ENCODE measurements at places on chromosomes 4 and X. TPM values are rescaled to one million over a fixed set of nuclear protein-coding genes. Genes with fewer than 3 reads are reported as not detected.

The ZNF674 gene
- 7.6 TPM for total RNA-seq

The MAGEA12 gene
- total RNA-seq: not detected

The DUX4 gene
- total RNA-seq: not detected

The XAGE1A gene
- not detected for total RNA-seq

The SHOX gene
- not detected for total RNA-seq

The ITGB1BP2 gene
- 2.0 TPM for total RNA-seq

The COX7B2 gene
- not detected for total RNA-seq

The SERPINA7 gene
- not detected for total RNA-seq

The NSG1 gene
- total RNA-seq: 4.9 TPM

The CPLX1 gene
- not detected for total RNA-seq
